B cell (primary cell): ENCODE measurements at places on chromosomes 6 and 20. TPM values are rescaled to one million over a fixed set of nuclear protein-coding genes. Genes with fewer than 3 reads are reported as not detected.
A peak's percentile ranks its signal among the peaks of the same experiment; 100 is the strongest.

- peak; percentile 30 for DNase-seq
Observed at GRCh38 chr6:151494235-151494935, 568 bp downstream of the CCDC170 start.

DNA sequence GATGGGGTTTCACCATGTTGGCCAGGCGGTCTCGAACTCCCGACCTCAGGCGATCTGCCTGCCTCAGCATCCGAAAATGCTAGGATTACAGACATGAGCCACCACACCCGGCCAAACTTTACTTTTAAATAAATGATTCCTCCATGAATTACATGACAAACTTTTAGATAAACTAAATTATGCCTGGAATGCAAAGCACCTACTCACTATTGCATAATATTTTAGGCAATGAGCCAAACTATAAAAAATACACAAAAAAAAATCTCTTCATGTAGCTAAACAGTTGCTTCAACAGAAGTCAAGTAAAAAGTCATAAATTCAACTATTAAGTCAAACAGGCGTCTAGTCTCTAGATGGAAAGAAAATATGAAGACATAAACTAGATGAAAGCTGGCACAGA is 56.5 kb downstream of the PTPRK start:
- no peak for DNase-seq

DNA sequence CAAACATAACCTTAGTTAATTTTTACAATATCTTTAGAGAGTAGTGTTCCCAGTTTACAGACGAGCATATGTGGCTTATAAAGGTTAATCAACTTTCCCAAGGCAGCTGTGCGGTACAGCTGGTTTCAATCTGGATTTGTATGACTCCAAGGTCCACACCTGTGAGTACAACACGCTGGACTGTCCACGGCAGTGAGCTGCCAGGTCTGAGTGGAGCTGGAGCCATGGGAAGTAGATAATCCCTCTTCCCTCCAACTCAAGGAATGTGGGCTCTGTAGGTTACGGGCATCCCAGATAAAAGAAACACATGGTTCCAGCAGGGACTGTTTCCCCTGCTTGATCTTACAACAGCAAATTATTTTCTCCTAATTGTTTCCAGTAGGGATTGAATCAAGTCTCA is 102.2 kb downstream of the SOD2 start:
- no peak for DNase-seq

DNA sequence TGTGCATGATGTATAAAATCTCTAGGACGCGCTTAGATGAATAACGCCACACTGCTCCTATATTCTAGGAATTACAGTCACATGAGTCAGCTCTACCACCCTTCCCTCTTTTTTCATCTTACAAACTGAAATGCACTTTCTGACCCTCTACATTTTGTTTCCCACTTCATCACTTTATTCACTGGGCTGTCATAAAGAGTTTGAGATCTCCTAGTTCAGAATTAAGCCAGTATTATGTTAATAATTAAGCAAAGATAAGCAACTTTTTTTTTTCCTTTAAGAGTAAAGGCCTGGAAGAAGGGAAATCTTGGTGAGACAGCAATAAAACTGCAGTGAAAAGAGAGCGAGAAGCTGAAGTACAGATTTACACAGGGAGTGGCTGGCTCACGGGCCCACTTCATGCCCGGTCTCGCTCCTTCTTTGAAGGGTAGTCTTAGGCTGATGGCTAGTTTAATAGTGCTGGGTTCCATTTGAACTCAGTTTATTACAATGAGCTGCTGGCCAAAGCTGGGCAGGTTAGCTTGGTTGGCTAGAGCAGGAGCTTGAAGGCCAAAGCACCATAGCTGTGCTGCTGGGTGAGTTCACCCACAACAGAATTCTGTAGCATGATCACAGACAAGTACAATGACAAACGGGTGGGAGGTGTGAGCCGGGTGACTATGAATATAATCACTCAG is 110.6 kb downstream of the MAP7 start:
- no peak for DNase-seq

DNA sequence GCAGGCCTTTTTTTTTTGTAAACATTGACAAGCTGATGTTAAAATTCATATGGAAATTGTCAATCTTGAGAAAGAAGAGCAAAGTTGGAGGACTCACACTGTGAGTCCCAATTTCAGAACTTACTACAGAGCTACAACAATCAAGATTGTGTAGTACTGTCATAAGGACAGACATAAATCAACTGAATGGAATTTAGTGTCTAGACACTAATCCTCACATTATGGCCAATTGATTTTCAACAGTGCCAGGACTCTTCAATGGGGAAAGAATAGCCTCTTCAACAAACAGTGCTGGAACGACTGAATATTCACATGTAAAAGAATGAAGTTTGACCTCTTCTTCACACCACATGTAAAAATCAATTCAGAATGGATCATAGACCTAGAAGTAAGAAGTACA is 60.8 kb downstream of the TGM2 start:
- DNase-seq, result no peak

- no peak for DNase-seq
Observed at GRCh38 chr6:107729098-107729497, 95.0 kb downstream of the SCML4 start.

- DNase-seq, result no peak
Observed at GRCh38 chr6:7260291-7261031, 52.5 kb downstream of the SSR1 start.

GRCh38 chr20:51979226-51979625 is 176.9 kb upstream of the SALL4 start:
- DNase-seq, result no peak

DNA sequence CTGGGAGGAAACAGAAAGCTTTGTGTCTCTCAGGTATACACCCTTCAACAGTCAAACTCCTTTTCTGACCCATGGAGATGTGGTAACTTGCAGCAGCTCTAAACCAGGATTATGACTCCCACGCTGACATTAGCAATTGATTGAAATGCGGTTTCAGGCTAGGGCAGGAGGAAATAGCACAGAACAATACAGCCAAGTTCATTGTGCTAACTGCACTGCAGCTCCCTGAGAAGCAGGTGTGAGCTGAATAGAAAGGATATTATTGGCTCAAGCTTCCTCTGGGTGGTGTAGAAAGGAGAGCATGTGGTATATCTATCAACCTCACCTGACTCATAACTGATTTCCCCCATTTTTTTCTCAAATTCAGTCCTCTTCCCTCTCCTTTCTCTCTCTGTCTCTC is 612.3 kb upstream of the BTBD3 start:
- DNase-seq, result no peak

DNA sequence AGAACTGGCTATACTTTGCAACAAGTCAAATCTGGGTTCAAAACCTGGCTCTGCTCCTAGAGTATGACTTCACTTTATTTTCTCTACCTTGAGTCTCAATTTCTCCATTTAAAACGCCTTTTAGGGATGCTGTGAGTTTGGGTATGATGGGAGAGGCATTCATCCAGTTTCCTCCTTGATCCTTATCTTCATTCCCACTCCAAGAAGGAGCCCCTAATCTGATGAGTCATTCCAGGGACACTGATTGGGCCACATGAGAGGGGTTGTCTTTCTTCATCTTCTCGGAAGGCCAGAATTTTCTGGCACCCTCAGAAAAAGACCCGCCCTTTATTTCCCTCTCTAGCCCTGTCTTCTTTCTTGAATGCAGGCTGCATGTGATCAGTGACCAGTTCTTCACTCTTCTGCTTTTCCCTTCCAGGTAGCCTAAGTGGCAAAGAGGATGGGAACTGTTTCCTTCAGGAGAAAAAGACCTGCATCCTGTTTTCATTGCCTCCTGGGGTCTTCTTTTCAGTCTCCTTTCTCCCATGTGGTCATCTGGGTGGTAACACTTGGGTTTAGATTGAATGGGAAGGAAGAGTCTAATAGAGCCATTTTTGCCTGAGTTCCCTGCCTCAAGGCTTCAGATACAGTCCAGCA is 32.1 kb upstream of the PNRC1 start:
- no peak for DNase-seq

GRCh38 chr6:105014954-105015353 is 58.0 kb downstream of the LIN28B start:
- no peak for DNase-seq

DNA sequence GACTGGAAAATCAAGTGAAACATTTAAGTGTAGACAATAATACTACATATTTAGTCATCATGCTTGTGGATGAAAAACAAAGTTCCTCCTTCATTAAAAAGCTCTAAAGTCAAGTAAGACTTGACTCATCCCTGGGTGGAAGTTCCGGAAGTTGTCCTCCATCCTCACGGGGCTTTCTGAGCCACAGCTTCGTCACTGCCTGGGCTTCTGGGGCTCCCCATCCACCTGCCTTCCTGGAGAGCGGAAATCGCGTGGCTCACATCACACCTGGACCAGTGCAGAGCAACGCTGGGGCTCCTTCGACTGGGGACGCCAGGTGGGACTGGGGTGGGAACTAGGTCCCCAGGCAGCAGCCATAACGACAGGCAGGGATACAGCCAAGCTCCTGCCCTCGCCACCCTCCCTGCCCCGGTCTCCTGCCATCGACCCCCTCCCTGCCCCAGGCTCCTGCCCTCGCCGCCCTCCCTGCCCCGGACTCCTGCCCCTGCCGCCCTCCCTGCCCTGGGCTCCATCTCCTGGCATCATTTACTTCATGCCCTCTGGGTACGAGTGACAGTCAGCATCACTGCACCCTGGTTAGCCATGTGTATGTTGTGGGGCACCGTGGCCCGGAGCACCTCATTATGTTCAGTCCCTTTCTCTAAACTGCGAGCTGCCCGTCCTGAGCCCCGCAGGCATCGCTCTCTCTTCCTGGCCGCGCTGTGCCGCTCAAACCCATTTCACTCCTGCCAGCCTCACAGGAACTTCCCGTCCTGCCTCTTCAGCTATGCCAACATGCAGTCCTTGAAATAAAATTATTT is 12.9 kb downstream of the THBS2 start:
- DNase-seq, result no peak

GRCh38 chr20:46520976-46521579 is 7.7 kb upstream of the ZNF334 start:
- peak; percentile 62 for DNase-seq

DNA sequence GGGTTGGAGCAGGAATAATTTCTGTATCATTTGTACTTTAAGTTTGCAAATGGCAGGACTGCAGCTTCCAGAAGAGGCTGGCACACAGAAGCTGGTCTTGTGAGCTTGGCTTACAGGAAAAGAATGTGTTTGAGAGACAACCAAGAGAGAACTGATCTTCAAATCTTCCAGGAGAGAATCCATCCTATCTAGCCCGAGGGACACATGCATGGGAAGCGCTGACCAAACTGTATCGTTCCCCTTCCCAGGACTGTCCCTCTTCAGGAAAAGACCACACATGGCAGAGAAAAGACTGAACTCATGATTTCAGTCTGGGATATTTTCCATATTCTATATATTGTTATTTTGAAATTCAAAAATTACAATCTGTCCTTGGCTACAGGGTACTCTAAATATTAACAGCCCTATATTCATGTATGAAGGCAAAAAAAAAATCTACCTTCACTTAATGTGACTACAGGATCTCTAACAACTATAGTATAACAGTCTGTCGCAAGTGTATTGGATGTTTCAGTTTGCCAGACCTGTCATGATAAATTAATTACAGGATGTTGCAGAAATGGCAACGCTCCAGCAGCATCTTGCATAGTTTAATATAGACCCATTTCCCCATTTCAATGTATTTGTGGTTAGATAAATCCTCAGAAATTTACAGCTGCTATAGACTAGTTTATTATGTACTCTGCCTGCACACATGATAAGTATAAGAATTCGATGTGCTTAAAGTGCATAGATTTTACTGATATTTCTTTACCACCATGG is 99.4 kb downstream of the MYB start:
- peak; percentile 11 for DNase-seq

- no peak for DNase-seq
Observed at GRCh38 chr6:117512056-117512828, 29.8 kb downstream of the DCBLD1 start.

- no peak for DNase-seq
Observed at GRCh38 chr20:24452498-24453127, 16.8 kb upstream of the SYNDIG1 start.

GRCh38 chr6:169085466-169085865 is 168.2 kb downstream of the THBS2 start:
- no peak for DNase-seq

Gene ERMARD
- 41.5 and 42.8 TPM in 2 replicates for total RNA-seq

Gene HS3ST5
- total RNA-seq, result not detected in 2 replicates

Gene ERVFRD-1
- not detected in 2 replicates for total RNA-seq

Gene NRSN1
- total RNA-seq, result not detected in 2 replicates

Gene CYB5R4
- 39.6 and 43.7 TPM in 2 replicates for total RNA-seq

Gene CLVS2
- total RNA-seq, result not detected in 2 replicates

Gene SIRPB2
- not detected in 2 replicates for total RNA-seq

Gene BAG2
- total RNA-seq, result 4.6 and 4.7 TPM in 2 replicates

Gene SEMG2
- total RNA-seq, result not detected in 2 replicates
